Epithelial cell of esophagus (primary cell): ENCODE measurements at places on chromosomes 16 and 17.

GRCh38 chr17:53499277-53499676 lies 323.4 kb upstream of the KIF2B start:
- DNase-seq: no peak

GRCh38 chr16:9002042-9002441 lies 38.3 kb upstream of the USP7 start:
- no peak for DNase-seq

- DNase-seq: peak; percentile 44
These were observed 483 bp downstream of the RPA1 start for GRCh38 chr17:1830288-1830687.

DNA sequence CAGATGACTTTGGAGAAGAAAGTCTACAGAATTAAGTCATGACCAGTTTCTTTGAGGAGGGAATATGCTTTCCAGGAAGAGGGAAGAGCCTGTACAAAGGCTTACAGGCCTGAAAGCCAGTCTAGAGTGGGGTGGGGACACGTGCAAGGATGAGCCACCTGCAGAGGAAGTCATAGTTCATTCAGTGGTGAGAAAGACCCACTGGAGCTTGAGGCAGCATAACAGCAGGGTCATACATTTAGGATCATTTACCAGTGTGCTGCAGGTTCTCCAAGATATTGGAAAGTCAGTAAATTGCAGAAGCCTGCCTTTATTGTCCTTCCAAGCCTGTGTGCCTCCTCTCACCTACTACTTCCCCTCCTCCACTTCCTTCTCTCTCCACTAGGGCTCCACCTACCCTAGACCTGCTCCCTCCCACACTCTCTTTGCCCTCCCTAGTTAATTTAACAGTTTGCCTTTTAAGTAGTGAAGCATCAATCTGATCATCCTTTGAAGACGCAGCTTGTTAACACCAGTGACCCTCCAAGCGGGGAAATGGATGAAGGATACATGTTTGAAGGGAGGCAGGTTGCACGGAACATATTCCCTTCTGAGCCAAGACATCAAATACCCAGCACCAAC lies 40.2 kb downstream of the CDRT15 start:
- DNase-seq: no peak

DNA sequence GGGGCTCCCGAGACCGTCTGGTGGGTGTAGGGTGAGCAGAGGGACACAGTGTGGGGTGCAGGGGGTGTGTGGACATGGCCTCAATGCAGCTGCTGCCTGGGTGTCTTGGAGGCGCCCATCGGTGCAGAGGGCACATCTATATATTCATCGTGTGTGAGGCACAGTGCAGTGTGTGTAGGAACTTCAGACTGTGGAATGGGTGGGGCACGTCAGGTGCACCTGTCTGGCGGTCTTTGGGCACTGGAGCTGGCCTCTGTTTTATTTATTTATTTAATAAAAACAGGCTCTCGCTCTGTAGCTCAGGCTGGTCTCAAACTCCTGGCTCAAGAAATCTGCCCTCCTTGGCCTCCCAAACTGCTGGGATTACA lies 16.8 kb downstream of the LASP1 start:
- no peak for DNase-seq

DNA sequence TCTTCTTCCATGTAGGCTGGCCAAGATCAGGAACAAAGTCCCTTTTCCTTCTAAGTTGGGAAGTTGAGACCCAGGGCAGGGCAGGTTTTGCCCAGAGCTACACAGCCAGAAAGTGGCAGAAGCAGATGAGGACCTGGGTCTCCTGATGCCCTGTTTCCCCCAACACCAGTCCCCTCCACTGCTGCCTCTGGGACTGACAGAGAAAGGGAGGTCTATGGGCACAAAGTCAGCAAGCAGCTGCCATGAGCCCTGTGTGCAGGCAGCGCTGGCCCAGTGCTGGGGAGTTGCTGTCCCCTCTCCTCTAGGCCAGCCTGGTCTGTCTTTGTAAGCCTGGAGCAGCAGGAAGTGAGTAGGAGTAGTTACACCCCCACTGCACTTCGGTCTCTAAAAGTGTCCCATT lies 46.9 kb upstream of the NKD1 start:
- no peak for DNase-seq

- peak; percentile 64 for DNase-seq
These were observed 3.6 kb downstream of the FOXN1 start for GRCh38 chr17:28509789-28510188.

DNA sequence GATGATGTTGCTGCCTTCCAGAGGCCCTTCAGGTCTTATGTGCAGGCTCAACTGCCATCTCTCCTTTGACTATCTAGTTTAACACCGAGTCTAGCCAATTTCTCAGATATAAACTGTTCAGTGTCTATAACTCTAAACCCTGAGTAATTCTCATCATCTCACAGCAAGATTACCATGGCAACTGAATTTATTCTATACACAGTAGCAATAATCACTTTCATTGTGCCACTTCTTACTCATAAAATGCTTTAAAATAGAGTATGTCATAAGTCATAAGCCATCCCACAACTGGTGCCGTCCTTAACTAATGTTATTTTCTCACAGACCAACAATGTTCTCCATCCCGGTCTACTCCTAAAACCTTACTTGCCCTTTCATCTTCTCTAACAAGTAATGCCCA lies 45.0 kb downstream of the SYNRG start:
- no peak for DNase-seq

GRCh38 chr16:69405757-69406156 lies 18.7 kb upstream of the CYB5B start:
- DNase-seq: peak; percentile 82

- no peak for DNase-seq
These were observed 211.2 kb downstream of the RPTOR start for GRCh38 chr17:80755650-80756405.
